Activated CD4-positive, alpha-beta T cell treated with anti-CD3 and anti-CD28 coated beads for 24 hours (primary cell): ENCODE measurements at places on chromosomes 11 and 22.

- no peak for DNase-seq
Observed at GRCh38 chr11:123797114-123797513, 9.0 kb downstream of the OR6M1 start.

- DNase-seq: no peak
Observed at GRCh38 chr11:69490516-69490915, 9.1 kb downstream of the LINC01488 start.

GRCh38 chr11:134589129-134589528 is 177.1 kb upstream of the B3GAT1 start:
- no peak for DNase-seq

GRCh38 chr22:17990147-17990546 is 34.2 kb downstream of the MICAL3 start:
- DNase-seq: no peak

- no peak for DNase-seq
Observed at GRCh38 chr11:120974965-120975364, 48.9 kb upstream of the TBCEL start.

DNA sequence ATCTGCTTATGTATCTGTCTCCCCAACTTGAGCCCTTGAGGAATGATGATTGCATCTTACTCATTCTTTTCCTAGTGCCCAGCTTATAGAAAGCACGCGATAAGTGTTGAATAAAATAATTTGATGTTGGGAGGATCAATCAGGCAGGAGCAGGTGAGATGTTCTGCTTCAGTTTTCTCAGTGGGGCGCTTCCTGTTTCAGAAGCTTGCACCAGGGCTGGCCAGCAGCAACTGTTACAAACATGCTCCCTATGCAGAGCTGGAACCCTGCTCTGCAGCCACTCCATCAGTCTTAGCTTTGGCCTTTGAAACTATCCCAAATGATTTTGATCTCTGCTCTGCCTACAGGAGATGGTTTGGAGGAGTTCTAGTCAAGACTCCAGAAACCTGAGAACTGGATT is 3.9 kb downstream of the ENDOD1 start:
- DNase-seq: no peak

- DNase-seq: no peak
Observed at GRCh38 chr11:9144828-9145227, 53.4 kb upstream of the SCUBE2 start.

GRCh38 chr11:68354148-68354872 is 41.9 kb downstream of the LRP5 start:
- DNase-seq: no peak

DNA sequence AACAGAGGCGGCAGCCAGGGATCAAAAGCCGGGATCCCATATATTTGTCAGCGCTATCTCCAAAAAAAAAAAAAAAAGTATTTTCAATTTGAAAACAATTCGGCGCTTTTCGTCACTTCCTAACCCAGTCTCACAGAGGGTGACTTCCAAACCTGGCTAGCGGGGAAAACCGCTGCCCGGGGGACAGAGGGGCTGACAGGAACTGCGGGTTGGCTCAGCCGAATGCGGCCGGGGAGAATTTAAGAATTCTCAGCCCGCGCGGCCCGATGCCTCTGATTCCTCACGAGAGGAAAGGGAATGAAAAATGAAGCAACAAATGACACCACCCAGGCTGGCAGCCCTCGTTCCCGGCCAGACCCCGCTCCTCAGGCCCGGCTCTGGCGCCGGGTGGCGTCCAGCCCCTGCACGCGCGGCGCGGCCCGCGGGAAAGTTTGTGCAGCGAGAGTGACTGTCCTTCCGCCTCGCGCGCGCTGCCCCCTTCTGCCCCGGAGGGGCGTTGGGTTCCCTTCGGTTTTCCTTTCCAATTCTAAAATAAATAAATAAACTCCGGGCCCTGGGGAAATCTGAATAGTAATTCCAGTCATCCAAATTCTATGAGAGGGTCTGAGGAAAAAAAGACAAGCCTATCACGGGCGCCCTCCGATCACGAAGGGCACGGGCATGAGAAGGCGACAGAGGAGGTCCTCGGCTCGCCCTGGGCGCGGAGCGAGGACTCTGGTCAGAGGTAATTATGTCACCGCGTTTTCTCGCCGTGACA is 4.8 kb upstream of the PAX6 start:
- no peak for DNase-seq

- DNase-seq: no peak
Observed at GRCh38 chr11:46611526-46612304, 5.3 kb downstream of the HARBI1 start.

DNA sequence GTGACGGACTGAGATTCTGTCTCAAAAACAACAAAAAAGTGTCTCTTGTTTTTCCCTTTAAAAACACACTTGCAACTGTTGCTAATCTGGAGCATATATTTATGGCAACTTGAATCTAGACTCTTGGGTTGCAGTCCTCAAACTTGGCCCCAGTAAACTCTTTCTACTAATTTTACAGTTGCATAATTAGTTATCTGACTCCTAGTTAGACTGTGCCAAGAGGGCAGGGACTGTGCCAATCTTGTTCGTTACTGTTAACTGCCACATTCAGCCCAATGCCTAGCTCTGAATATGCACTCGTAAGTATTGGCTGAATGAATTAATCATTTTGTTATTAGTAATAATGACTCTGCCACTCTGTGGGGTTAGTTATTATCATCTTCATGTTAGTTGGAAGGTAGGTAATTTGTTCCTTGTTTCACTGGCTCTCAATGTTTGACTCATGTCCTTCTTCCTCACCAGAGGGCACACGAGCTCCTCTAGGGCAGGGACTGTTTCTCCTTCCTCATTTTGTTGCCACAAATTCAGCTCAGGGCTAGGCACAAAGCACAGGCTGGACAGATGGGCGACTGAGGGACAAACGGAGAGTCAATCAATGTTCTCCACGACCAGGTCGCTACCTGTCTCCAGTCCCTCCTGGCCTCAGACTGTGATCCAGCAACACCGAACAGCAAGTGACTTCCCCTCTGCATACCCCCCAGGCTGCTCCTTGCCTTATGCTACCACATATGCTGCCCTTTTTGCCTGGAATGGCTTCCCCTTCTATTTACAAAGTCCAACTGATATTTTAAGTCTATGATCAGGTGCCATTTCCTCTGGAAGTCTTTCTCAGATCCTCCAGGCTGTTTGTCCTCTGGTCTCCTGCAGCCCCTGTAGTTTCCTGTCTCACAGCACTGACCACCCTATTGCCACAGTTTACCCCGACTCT is 9.0 kb downstream of the CLPB start:
- DNase-seq: no peak

GRCh38 chr11:114083391-114084252 is 24.1 kb downstream of the ZBTB16 start:
- no peak for DNase-seq

GRCh38 chr22:24926428-24926725 is 20.1 kb downstream of the LHFPL7 start:
- no peak for DNase-seq

DNA sequence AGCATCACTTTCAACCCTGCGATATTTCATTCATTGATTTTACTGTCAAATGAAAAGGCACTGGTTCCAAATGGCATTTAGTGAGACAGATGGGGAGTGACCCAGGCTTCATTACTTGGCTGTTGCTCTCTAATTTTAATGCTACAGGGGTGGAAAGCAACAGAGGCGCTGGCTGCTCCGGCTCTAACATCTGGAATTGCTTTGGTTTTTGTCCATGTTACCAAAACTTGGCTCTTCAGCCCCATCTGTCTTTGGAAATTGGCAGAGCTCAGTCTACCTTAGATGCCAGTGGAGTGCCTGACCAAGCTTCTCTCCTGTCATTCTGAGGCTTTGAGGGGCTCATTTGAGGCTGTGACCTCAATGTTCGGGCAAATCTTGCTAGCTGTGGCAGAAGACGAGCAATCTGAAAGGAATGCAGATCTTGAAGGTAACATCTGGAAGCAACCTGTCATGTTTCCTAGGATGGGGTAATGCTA is 409.5 kb upstream of the SYN3 start:
- no peak for DNase-seq

DNA sequence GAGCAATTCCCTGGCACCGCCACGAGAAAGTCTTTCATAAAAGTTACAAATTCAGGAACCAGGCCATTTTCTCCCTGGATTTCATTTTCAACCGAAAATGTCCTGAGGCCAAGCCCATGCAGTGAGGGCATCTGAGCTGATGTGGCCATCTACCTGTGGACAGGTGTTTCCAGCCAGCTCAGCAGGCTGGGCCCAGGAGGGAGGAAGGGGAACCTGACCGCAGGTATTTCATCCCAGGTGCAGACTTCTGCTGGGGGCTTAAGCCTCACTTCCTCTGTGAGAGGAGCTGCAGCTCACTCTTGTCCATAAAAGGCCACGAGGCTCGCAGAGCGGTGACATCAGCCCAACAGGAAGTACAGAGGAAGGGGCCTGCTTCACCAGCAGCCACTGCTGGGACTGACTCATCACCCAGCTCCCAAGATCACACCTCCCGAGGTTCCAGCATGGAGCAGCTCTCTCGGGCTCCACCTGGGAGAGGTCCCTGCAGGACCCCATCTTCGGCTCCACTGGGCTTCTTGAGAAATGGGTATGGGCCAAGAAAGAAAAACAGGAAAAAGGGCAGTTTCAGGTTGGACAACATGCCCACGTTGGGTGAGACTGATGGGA is 56.4 kb downstream of the MYH9 start:
- DNase-seq: peak; percentile 60

GRCh38 chr11:130545449-130546072 is 97.1 kb downstream of the ADAMTS15 start:
- DNase-seq: no peak

GRCh38 chr11:126604461-126604860 is 249.0 kb downstream of the ST3GAL4 start:
- DNase-seq: no peak

- no peak for DNase-seq
Observed at GRCh38 chr11:78560153-78560552, 14.5 kb downstream of the NARS2 start.

GRCh38 chr11:105054723-105055493 is 9.8 kb upstream of the CARD16 start:
- DNase-seq: no peak

- no peak for DNase-seq
Observed at GRCh38 chr11:44711113-44711786, 15.5 kb upstream of the TSPAN18 start.

DNA sequence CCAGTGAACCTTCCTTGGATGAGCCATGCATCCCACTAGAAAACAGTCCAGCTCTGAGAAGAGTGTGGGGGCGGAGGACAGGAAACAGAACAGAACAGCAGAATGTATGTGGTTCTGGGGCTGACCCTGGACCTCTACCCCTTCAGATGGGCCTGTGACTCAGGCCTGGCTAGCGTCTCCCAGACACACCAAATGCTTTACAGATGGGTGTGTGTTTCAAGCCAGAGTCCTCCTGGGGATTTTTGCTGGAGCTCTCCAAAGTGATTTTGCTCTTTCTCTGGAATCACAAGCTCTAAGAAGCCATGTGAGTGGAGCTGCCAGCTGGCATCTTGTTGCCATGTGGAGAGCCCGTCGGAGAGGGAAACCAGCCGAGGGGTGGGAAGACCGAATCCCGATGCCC is 13.2 kb upstream of the C1QTNF4 start:
- DNase-seq: no peak

DNA sequence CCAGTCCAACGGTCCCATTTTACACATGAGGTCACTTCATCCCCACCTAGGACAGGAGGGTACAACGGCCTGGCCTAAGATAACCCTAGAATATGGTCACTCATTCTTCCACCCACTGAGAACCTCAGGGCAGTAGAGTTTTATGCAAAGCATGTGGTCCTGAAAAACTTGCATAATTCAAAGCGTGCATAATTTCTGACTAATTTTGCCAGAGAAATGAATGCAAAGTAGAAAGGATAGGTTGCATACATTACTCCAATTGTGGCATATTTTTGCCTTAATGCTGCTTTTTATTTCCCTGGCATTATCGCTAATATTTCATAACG is 32.5 kb upstream of the SLC35C1 start:
- no peak for DNase-seq

DNA sequence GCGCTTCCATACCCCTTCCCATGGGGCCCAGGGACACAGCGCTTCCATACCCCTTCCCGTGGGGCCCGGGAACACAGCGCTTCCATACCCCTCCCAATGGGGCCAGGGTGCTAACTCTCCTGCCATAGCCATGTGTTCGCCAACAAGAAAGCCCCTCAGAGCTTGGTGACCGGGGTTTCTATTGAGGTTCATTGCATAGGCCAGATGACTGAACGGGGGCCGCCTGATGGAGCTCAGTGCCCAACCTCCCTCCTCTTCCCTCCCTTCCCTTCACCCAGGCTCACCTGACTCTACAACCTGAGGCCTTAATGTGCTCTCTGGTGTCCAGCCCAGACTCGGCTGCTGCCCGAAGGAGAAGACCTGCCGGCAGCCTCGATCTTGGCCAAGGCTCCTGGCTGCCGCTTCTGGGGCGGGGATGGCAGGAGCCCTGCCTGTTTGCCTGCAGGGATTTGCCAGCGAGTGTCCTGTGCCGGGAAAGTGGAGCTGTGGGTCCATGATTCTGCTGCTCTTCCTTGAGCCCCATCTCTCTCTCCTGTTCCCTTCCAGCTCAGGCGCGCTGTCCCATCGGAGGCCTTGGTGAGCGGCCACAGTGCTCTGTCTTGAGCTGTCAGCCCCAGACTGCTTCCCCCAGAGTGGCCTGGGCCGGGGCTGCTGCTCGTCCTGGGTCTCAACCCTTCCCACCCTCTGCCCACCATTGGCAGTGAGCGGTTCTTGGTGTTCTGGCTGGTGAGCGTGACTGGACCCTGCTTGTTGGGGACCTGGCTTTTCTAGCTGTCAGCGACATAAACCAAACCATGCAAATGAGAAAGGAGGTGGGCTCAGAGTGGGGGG is 267.0 kb downstream of the TBC1D22A start:
- no peak for DNase-seq

GRCh38 chr11:57397394-57397990 is 7.0 kb upstream of the PRG2 start:
- DNase-seq: no peak

GRCh38 chr22:17243524-17243923 is 24.3 kb upstream of the ADA2 start:
- DNase-seq: no peak

DNA sequence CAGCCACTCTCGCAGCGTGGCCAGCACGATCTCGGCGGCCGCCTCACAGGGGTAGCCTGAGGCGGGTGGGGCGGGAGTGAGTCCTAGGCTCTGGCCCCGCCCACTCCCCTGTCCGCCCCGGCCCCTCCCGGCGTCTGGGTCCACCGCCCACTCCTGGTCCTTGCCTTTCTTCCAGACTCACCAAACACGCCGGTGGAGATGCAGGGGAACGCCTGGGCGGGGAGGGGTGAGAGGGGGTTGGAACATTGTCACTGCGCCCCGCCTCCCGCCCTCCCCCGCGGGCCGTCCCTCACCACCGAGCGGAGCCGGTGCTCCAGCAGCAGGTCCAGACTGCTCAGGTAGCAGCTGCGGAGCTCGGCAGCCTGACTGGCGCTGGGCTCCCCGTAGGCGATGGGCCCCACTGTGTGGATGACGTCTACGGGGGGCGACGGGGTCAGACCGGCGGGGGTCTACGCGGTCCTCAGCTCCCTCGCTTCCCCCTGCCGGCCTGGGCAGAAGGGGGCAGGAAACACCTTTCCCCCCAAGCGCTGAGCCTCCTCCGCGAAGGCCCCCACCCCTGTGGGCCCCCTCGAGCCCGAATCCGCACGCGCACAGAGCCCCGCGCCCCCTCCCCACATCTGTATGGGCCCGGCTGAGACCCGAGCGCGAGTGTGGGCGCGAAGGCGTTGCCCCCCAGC is 13.2 kb downstream of the OTUB1 start:
- peak; percentile 48 for DNase-seq
